ENCODE measurements at places on chromosomes 4 and X.

DNA sequence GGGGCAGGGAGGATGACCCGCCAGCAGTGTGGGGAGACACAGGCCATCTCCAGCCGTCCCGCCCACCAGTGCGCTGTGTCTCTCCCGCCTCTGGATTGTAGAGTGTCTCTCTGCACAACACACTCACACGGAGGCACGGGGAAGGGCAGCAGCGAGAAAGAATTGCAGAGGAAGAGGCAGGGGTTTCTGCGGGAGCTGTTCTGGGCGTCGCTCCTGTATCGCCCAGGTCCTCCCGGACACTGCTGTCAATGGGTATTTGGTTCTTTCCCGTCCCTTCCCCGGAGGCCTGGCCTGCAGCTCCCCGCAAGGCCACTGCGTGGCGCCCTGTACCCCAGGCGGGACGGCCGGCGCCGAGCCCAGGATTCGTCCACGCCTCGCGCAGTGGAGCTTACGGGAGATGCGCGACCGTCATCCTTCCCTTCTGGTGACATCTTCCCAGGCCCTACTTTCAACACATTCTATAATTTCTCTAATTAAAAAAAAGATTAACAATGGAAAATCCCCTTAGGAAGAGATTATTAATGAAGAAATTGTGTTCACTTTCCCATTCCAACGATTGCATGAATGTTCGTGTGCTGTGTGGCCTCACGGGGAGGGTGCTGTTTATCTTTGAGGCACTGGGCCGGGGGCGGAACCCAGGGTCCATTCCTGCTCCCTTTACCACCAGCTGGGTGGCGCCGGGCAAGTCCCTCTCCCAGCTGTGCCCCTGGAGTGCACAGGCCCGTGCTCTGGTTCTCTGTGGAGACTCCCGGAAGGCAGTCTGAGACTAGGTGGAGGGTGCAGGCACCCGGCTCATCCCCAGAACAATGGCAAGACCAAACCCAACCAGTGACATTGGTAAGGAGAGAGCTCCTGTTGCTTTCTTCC is 95.7 kb downstream of the CPZ start:
- no peak for DNase-seq

GRCh38 chr4:5715357-5715756 is 4.4 kb downstream of the EVC start:
- no peak for DNase-seq

GRCh38 chrX:24646745-24647182 is 383 bp downstream of the PCYT1B start:
- DNase-seq, result no peak

DNA sequence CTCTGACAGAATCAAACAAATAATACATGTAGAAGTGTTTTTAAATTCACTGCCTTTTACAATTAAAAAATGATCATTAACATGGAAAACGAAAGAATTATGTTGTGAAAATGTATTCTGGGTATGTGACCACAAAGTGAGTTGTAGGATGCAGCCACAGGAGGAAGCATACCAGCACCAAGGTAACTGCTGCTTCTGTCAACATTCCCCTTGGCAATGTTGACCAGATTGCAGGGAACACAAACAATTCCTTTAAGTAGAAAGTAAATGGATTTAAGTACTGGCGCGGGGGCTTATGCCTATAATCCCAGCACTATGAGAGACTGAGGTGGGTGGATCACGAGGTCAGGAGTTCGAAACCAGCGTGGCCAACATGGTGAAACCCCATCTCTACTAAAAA is 1877.9 kb upstream of the PCDH7 start:
- no peak for DNase-seq

GRCh38 chrX:118153270-118153669 is 36.7 kb upstream of the KLHL13 start:
- no peak for DNase-seq

DNA sequence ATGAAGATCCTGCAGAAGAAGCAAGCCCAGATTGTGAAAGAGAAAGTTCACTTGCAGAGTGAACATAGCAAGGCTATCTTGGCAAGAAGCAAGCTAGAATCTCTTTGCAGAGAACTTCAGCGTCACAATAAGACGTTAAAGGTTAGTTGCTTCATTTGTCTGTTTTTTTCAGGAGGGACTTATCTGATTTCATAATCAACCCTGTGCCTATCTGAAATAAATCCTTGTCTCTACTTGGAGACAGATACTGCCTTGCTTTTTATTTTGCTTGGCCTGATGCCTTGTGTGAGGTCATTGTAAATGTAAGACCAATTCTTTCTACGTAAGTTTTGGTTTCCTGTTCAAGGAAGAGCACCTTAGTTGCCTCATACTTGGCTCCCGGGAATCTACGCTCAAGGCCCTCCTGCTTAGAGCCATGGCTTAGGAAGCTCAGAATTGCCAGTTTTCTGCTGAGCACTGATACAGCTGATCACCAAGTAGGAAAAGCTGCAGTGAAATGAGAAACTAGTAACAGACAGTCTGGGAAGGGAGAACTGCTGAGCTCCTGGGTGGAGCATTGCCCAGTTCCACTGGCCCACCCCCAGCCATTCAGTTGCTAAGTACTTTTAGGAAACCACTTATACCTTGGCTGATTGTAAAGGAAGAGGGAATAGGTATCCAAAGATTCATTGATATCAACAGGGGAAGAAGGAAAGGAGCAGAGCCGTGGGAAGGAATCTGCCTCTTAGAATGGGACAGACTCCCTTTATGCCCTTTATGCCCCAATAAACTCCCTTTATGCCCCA is 41.8 kb downstream of the RBBP7 start:
- no peak for DNase-seq

GRCh38 chr4:87476934-87477333 is 52.2 kb downstream of the SPARCL1 start:
- DNase-seq, result no peak

DNA sequence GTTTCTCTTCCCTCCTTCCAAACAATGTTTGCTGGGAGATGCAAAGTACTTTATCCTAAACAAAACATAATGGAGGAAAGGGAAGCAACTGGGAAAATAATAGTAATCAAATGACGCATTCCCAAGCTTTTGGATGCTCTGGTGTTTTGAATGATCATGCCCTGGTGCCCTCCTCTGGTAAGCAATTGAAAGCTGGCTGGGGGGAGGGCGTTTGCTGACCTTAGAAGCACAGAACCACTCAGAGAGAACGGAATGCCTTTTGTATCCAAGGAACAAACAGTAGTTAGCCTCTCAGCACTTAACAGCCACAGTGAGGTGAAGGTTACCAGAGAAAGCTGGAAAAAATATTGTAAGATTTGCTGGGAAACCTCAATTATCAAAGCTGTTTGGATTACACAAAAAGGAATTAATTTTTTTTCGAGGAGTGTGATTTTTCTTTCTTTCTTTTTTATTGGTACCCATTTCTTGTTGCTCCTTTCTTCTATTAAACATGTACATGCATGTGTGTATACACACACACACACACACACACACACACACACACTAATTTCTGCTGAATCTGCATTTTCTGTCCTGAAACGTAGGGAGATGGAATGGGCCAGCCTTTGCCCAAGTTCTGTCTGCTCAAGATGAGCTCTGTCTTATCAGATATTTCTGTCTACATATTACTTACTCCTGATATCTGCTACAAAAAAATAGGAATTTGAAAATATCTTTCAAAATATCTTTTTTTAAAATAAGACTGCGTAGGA is 155.8 kb upstream of the IGFBP7 start:
- DNase-seq, result no peak

GRCh38 chr4:158958489-158959270 is 144.2 kb upstream of the RAPGEF2 start:
- DNase-seq, result no peak

All from central memory CD4-positive, alpha-beta T cell (primary cell).